Suprapubic skin (tissue), 4 donors: ENCODE measurements at places on chromosomes 1 and 21. TPM values are rescaled to one million over a fixed set of nuclear protein-coding genes. Genes with fewer than 3 reads are reported as not detected.

GRCh38 chr1:202361701-202362100 is 13.2 kb downstream of the PPP1R12B start:
- no peaks in the 10 kb centered on the region for H3K4me1 ChIP-seq
- no peaks in the 10 kb centered on the region for H3K27me3 ChIP-seq
- no peak overlapping the region for H3K4me3 ChIP-seq
- H3K36me3 ChIP-seq: no peaks in the 10 kb centered on the region

- H3K4me1 ChIP-seq: no peaks in the 10 kb centered on the region
- H3K27ac ChIP-seq: no peak overlapping the region
- DNase-seq: no peak
- no peaks in the 10 kb centered on the region for H3K36me3 ChIP-seq
- H3K27me3 ChIP-seq: peaks cover 94% of the 10 kb centered on the region
Measured at GRCh38 chr1:2946999-2947690, 74.1 kb upstream of the ACTRT2 start.

- H3K27me3 ChIP-seq: peaks cover 39% of the 10 kb centered on the region
- no peak for DNase-seq
- H3K4me1 ChIP-seq: no peaks in the 10 kb centered on the region
Measured at GRCh38 chr1:18265641-18266040, 158.0 kb downstream of the IGSF21 start.

DNA sequence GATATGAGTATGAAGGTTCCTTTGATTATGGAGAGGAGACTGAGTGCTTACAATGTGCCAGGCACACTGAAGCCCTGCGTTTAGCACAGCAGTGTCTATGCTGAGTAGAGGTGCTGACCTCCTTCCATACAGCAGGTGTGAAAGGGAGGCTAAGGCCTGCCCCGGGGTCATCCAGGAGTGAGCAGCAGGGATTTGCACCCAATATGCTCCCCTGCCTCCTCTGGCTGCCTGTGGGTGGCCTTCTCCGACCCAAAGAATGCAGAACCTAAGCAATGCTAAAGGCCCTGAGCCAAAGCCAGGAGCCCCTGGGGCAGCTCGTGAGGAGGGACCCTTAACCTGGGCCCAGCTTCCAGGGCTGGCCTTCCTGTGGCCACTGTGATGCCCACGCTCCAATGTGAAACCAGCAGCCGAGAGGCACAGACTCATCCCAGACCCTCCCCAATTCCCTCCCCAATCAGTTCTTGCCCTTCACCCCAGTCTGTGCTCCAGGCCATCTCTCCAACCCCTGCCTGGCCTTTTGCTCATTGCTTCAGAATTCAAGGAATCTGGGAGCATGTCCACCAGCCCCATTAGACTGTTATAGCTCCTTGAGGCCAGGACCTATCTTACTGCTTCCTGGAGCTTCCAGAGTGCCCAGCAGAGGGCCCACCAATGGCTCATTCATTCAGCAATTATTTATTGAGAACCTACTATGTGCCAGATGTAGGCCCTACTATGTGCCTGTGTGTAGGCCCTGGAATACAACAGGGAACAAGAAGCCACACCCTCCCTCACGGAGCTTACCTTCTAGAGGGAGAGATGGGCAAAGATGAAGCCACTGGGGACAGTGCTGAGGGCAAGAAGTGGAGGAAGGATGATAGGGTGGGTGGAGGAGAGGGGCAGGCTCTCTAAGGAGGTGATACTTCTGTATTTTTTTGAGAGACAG is 53.3 kb downstream of the TAS1R2 start:
- H3K36me3 ChIP-seq: no peaks in the 10 kb centered on the region
- H3K4me3 ChIP-seq: no peak overlapping the region
- no peak for DNase-seq
- peaks cover 36% of the 10 kb centered on the region for H3K27me3 ChIP-seq
- no peaks in the 10 kb centered on the region for H3K4me1 ChIP-seq
- H3K27ac ChIP-seq: no peak overlapping the region

- no peak overlapping the region for H3K4me3 ChIP-seq
- DNase-seq: no peak
- H3K27me3 ChIP-seq: no peaks in the 10 kb centered on the region
- H3K4me1 ChIP-seq: peaks cover 3% of the 10 kb centered on the region
Measured at GRCh38 chr1:197685785-197686184, 89.5 kb downstream of the DENND1B start.

DNA sequence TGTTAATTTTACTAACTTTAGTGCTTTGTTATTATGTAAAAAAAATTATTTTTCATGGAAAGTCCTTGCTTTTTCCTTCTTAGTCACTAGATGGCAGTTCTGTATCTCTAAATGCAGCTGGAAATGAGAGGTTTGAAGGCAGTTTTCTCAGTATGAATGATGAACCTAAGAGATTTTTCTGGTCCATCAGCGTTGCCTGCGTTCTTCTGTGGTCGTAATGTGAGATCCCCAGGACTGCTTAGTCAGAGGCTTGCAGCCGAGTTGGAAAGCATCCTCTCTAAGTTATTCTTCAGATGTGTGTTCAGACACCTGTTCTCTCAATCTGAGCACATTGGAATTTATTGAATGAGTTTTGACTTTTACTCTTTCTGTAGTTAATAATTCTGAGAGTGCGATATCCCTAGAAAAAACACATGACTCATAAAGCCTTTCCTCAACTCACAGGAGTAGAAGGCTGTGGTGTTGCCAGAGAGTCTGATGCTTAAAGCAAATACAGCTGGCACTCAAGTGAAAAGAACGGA is 99.3 kb downstream of the FMN2 start:
- H3K27me3 ChIP-seq: peaks cover 4% of the 10 kb centered on the region
- no peak for DNase-seq
- no peaks in the 10 kb centered on the region for H3K36me3 ChIP-seq
- no peak overlapping the region for H3K27ac ChIP-seq

- DNase-seq: no peak
- no peaks in the 10 kb centered on the region for H3K27me3 ChIP-seq
- peaks cover 33% of the 10 kb centered on the region for H3K36me3 ChIP-seq
- no peak overlapping the region for H3K4me3 ChIP-seq
- H3K4me1 ChIP-seq: no peaks in the 10 kb centered on the region
Measured at GRCh38 chr1:200861937-200862647, 10.7 kb upstream of the GPR25 start.

DNA sequence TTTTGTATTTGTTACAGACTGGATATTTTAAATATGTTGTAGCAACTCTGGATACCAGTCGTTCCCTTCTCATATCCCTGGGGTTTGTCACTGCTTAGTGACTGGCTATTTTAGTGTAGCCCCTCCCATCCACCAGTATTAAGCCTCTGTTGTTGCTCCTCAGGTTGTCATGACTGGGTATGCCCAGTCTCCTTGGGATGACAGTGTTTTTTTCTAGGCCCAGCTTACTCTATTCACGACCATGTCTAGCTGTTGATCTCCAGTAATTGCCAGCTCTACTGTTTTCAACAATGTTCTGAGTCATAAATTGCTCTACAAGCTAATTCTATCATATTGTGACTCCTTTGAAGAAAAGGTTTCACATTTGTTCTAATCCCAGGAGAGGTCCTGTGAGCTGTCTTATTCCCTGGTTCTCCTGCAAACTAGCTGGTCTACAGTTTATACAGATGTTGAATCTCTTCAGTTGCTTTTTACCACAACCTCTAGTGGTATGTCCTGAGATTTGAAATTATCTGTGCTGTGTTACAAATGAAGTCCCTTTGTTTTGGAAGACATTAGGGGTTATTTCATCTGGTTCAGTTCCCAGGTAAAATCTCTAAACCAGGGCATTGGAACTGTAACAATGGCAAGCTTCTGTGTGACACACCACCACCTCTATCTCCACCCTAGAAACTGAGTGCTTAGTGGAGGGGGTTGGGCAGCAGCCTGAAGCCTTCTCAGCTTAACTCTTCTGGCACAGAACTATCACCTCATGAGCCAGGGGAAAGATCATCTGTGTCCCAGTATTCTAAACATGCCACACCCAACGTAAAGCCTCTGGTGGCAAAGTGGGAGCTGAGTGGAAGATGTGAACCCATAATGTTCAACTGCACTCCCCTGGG is 124.6 kb downstream of the TRIM33 start:
- H3K27me3 ChIP-seq: no peaks in the 10 kb centered on the region
- DNase-seq: no peak
- H3K4me3 ChIP-seq: no peak overlapping the region
- no peaks in the 10 kb centered on the region for H3K36me3 ChIP-seq
- H3K27ac ChIP-seq: no peak overlapping the region

GRCh38 chr21:18940791-18941190 is 537.2 kb upstream of the TMPRSS15 start:
- H3K4me3 ChIP-seq: no peak overlapping the region
- DNase-seq: no peak
- no peaks in the 10 kb centered on the region for H3K4me1 ChIP-seq
- no peaks in the 10 kb centered on the region for H3K27me3 ChIP-seq
- H3K36me3 ChIP-seq: no peaks in the 10 kb centered on the region
- H3K27ac ChIP-seq: no peak overlapping the region

- no peaks in the 10 kb centered on the region for H3K36me3 ChIP-seq
- peaks cover 22% of the 10 kb centered on the region for H3K27me3 ChIP-seq
- no peak overlapping the region for H3K4me3 ChIP-seq
- no peak overlapping the region for H3K27ac ChIP-seq
Measured at GRCh38 chr1:40313329-40313957, 3.6 kb downstream of the COL9A2 start.

DNA sequence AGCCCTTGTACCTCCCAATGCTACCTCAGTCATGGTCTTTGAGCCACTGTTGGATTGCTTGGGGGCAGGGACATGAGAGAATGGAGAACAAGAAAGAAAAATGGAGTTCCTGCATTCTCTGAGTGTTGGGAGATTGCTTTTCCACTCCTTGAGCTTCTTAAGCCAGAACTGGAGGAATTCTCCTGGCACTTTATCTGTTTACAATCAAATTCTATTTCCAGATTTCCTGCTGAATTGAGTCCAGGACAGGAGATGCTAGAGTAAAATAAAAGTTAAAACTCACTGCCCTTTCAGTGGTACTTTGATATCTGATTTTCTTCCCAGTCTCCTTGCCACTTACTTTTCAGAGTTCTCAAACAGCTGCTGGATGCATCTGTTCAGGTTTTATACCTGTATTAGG is 24.4 kb upstream of the DEPDC1 start:
- DNase-seq: no peak
- H3K27ac ChIP-seq: no peak overlapping the region

GRCh38 chr1:243452092-243452491 is 196.3 kb downstream of the SDCCAG8 start:
- H3K4me1 ChIP-seq: peaks cover 13% of the 10 kb centered on the region
- no peak for DNase-seq
- H3K36me3 ChIP-seq: no peaks in the 10 kb centered on the region
- no peaks in the 10 kb centered on the region for H3K27me3 ChIP-seq

- H3K27ac ChIP-seq: no peak overlapping the region
- no peaks in the 10 kb centered on the region for H3K36me3 ChIP-seq
- no peak overlapping the region for H3K4me3 ChIP-seq
Measured at GRCh38 chr21:26637201-26637745, 64.2 kb upstream of the CYYR1 start.

DNA sequence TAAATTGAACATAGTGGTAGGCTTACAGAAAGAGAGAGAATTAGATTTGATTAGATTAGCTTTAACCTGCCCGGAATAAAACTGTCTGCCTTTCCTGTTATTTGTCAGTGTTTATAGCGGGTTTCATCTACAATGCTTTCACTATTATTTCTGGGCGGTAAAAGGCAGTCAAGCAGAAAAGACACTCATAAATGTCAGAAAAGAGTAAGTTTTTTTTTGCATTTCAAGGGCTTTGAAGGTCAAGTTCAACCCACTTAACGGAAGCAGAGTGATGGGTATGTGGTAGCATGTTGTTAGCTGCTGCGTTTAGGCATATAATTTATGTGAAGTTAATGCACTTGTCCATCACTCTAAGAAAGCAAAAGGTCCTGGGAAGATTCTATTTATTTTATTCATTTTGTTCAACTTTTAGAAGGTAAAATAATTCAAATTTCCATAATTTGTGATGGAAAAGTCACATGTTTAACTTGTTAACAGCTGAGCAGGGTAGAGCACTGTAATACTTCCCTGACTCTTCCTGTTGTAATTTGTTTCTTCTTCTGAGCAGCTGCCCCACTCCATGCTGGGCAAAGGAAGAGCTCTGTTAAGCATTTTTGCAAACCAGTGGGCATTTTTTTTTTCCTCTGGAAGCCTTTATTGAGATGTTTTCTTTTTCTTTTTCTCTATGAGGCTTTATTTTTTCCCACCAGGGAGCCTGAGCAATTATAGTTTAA is 220.1 kb downstream of the ST6GALNAC3 start:
- no peaks in the 10 kb centered on the region for H3K36me3 ChIP-seq
- H3K4me1 ChIP-seq: no peaks in the 10 kb centered on the region
- DNase-seq: no peak

DNA sequence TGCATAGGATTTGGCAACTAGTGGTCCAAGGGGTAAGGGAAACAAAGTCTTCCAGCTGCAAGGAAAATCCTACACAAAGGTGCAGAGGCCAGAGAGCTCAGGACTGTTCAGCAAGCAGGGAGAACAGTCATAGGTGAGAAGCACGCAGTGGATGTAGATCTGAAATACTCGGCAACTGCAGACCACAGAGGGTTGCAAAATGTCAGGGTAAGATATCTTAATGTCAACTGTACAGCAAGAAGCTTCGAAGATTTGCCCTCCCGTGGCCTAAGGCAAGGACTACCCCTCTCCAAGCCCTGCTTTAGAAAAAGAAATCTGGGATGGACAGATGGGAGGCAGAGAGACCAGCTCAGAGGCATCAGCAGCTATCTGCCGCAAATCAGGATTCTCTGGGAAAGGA is 153.4 kb upstream of the IRF2BP2 start:
- no peak for DNase-seq
- no peaks in the 10 kb centered on the region for H3K4me1 ChIP-seq
- no peaks in the 10 kb centered on the region for H3K27me3 ChIP-seq
- no peak overlapping the region for H3K4me3 ChIP-seq

GRCh38 chr1:243597383-243597782 is 252.7 kb downstream of the AKT3 start:
- no peak overlapping the region for H3K27ac ChIP-seq
- H3K36me3 ChIP-seq: no peaks in the 10 kb centered on the region
- no peaks in the 10 kb centered on the region for H3K4me1 ChIP-seq
- no peak overlapping the region for H3K4me3 ChIP-seq
- no peak for DNase-seq

DNA sequence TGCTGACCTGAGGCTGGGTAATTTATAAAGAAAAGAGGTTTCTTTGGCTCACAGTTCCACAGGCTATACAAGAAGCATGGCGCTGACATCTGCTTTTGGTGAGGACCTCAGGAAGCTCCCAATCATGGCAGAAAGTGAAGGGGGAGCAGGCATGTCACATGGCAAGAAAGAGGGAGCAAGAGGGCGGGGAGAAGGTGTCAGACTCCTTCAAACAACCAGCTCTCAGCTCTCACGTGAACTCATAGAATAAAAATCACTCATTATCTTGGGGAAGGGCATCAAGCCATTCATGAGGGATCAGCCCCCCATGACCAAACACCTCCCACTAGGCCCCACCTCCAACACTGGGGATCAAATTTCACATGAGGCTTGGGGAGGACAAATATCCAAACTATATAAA is 266.8 kb downstream of the RHOU start:
- H3K4me1 ChIP-seq: no peaks in the 10 kb centered on the region
- no peaks in the 10 kb centered on the region for H3K27me3 ChIP-seq
- no peak overlapping the region for H3K27ac ChIP-seq

GRCh38 chr1:40966417-40966816 is 13.1 kb upstream of the CTPS1 start:
- no peaks in the 10 kb centered on the region for H3K36me3 ChIP-seq
- DNase-seq: no peak
- peaks cover 4% of the 10 kb centered on the region for H3K4me1 ChIP-seq
- no peak overlapping the region for H3K4me3 ChIP-seq
- H3K27ac ChIP-seq: no peak overlapping the region

- no peak for DNase-seq
- no peak overlapping the region for H3K4me3 ChIP-seq
- H3K27me3 ChIP-seq: no peaks in the 10 kb centered on the region
- peaks cover 61% of the 10 kb centered on the region for H3K36me3 ChIP-seq
Measured at GRCh38 chr1:11746795-11747487, 11.0 kb downstream of the AGTRAP start.

SELP gene
- 0.95 TPM for total RNA-seq

FCRLA gene
- 6.6 TPM for total RNA-seq

FOXD3 gene
- 1.5 TPM for total RNA-seq

CYP4A11 gene
- not detected for total RNA-seq

NPHP4 gene
- total RNA-seq: 26.3 TPM
